ENCODE measurements at places on chromosomes 12 and 14.

DNA sequence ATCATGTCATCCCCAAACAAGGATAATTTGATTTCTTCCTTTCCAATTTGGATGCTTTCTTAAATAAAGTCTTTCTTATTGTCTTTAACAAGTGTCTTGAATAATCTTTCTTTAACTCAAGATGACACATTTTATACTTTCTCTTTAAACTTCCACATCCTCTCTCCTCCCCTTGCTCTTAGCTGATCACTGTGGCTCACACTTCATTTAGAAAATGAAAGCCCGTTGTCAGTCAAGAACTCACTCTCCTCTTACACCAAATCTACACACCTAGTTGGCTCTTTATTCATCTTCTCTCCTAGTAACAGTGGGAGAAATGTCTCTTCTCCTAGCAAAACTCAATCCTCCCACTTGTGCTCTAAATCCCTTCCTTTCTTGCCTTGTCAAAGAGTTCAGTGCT is 10.4 kb upstream of the RMST start:
- no peak for DNase-seq

DNA sequence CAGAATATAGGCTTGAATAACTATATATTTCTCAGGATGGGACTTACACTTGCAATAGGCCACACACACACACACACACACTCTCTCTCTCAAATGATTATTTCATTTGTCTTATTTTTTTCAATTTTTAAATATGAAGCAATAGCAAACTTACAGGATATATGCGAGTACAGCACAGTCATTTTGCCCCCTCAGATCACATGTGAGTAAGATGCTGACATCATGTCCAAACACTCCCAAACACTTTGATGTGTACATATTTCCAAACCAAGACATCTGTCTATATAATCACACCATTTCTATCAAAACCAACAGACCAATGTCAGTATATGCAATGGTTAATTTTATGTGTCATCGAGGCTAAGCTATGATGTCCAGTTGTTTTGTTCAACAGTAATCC is 1535.9 kb upstream of the FLRT2 start:
- no peak for DNase-seq

DNA sequence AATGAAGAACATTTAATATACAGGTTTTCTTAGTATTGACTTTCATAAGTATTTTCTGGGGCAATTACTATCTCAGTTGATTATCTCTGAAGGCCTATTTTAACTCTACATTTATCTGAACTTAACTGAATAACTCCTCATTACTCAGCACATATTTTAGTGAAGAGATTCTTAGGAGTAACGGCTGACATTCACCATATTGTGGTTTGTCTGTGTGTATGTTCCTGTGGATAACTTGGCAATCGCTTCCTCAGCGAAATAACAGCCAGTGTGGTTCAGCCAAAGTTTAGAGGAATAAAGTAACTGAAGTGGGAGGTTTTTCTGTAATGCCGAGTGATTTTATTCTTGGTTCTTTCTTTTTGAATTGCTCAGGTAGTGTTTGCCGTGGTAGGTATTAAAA is 168.0 kb downstream of the RAD51B start:
- DNase-seq, result no peak

GRCh38 chr14:77041881-77042545 is 13.5 kb upstream of the IRF2BPL start:
- DNase-seq, result no peak

DNA sequence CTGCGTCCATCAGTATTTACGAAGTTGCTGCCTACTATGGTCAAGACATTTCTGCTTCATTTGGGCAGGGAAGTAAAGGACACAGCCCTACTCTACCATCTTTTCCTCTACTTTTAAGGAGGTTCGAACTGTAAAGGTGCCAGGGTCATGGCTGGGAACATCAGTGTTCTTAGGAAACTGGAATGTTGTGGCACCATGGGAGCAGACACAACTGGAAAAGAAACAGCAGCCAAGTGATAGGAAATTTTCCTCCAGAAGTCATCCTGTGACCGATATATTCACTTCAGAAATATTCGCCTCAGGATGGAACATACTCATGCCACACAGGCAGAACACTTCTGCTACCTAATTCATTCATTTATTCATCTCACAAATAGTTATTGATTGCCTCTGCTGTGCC is 104.4 kb downstream of the ETV6 start:
- no peak for DNase-seq

Measured in activated naive CD4-positive, alpha-beta T cell (primary cell).